ENCODE measurements at places on chromosomes 12 and 14.
A peak's percentile ranks its signal among the peaks of the same experiment; 100 is the strongest.

- H3K4me1 ChIP-seq = no peaks in the 10 kb centered on the region
- peak; percentile 37 for DNase-seq
- peak overlapping the region; percentile 57 for H3K4me3 ChIP-seq
- H3K27me3 ChIP-seq = no peaks in the 10 kb centered on the region
- no peaks in the 10 kb centered on the region for H3K36me3 ChIP-seq
Measured at GRCh38 chr12:22709292-22709691, 84.3 kb downstream of the ETNK1 start.

DNA sequence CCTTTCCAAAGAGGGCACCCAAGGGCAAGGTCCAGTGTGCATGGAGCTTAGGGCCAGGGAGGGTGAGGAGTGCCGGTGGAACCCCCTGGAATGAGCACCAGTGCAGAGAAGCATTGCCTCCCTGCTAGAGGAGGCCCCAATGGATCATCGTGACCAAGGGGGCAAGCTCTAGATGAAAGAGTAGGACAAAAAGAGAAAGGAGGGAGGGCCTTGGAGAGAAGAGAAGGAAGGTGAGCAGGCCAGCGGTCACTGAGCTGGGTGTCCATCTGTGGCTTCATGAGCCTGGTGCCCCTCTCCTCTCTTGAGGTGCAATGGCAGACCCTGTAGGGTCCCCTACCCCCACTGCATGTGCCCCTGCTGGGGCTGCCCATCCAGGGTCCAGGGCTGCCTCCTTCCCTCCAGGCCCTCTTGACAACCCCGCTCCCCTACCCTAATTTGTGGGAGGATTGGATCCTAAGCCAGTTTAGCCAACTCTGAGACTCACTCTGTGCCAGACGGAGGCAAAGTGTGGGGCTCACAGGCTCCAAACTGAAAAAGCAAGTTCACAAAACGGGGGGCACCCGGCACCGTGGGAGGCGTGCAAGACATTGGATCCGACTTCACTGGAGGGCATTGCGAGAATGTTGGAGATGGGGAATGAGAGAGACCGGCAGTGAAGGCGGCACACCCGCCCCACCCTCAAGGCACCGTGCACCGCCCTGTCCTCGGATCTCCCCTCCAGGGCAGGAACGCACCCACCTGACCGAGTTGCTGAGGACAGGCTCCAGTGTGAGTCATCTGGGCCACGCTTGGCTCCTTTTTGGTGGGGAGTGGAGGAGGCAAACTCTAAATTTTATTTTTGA is 207.5 kb downstream of the KIF26A start:
- no peaks in the 10 kb centered on the region for H3K4me1 ChIP-seq
- H3K27me3 ChIP-seq = no peaks in the 10 kb centered on the region
- no peaks in the 10 kb centered on the region for H3K36me3 ChIP-seq

GRCh38 chr14:22973217-22974032 is 8.9 kb downstream of the AJUBA start:
- H3K4me3 ChIP-seq = no peak overlapping the region
- DNase-seq = peak; percentile 80
- H3K27ac ChIP-seq = peak overlapping the region; percentile 34
- peaks cover 30% of the 10 kb centered on the region for H3K4me1 ChIP-seq
- H3K36me3 ChIP-seq = peaks cover 49% of the 10 kb centered on the region

DNA sequence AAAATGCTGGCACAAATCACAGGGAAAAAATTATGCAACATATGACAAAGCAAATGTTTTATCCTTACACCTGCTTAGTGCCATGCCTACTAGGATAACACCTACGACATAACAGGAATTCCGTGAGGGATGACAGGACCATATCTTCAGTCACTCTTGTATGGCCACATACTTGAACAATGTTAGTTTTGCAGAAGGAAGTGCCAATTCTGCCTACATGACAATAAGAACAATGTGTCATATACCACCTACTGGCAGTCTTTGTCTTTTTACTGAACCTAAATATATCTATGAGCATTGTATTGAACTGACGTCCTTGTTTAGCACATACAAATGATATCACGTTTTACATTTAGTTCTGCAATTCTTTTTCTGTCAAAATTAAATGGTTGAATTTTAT is 234.0 kb downstream of the ADAMTS20 start:
- no peaks in the 10 kb centered on the region for H3K4me1 ChIP-seq
- H3K27ac ChIP-seq = no peak overlapping the region
- no peaks in the 10 kb centered on the region for H3K27me3 ChIP-seq
- no peak overlapping the region for H3K4me3 ChIP-seq
- DNase-seq = no peak

DNA sequence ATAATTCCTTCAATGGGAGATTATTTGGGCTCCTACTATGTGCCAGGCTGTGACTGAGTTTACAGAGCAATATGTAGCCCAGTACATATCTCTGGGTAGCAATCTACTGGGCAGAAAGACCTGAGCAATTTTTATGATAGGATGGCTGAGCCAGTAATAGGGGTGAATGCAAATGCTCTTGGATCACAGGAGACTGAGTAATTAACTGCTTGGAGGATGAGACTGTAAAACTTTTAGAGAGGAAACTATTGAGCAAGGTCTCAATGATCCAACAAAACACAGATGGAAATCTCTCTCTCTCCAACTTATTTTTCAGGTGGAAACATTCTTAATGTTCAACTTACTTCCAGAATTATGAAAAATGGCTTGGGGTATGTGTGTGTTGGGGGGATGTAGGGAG is 402.2 kb downstream of the AEBP2 start:
- H3K36me3 ChIP-seq = no peaks in the 10 kb centered on the region
- H3K4me1 ChIP-seq = no peaks in the 10 kb centered on the region
- H3K4me3 ChIP-seq = peak overlapping the region; percentile 73
- peak; percentile 36 for DNase-seq

GRCh38 chr12:117280019-117280680 is 81.3 kb downstream of the NOS1 start:
- no peaks in the 10 kb centered on the region for H3K4me1 ChIP-seq
- H3K4me3 ChIP-seq = no peak overlapping the region
- DNase-seq = no peak
- H3K27me3 ChIP-seq = peaks cover 4% of the 10 kb centered on the region
- no peaks in the 10 kb centered on the region for H3K36me3 ChIP-seq
- H3K27ac ChIP-seq = no peak overlapping the region

DNA sequence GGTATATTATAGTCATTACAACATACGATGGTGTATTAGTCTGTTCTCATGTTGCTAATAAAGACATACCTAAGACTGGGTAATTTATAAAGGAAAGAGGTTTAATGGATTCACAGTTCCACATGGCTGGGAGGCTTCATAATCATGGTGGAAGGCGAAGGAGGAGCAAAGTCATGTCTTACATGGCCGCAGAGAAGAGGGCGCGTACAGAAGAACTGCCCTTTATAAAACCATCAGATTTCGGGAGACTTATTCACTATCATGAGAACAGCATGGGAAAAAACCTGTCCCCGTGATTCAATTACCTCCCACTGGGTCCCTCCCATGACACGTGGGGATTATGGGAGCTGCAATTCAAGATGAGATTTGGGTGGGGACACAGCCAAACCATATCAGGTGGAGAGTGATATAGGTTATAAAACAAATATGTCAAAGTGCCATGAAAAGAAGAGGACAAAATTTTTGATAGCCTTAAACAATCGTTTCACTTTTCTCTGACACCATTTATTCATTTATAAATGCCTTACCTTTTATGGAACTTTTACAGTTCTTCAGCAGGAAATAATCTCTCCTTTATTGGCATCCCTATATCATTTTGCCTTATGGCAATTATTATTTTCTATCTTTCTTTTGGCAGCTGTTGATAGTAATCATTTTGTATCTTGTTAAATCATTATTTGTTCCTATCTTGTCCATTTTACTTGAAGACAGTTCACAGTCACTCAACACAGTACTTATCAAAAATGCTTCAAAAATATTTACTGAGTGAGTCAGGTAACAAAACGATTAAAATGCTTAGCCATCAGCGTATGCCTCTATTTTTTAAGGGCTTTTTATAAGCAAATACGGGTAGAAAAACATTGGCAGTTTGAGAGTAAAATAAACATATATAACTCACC is 196.0 kb downstream of the RAD51B start:
- no peaks in the 10 kb centered on the region for H3K27me3 ChIP-seq
- no peak overlapping the region for H3K4me3 ChIP-seq
- H3K27ac ChIP-seq = no peak overlapping the region
- DNase-seq = no peak
- no peaks in the 10 kb centered on the region for H3K4me1 ChIP-seq

GRCh38 chr12:83036847-83037246 is 350.1 kb downstream of the TMTC2 start:
- H3K36me3 ChIP-seq = no peaks in the 10 kb centered on the region
- no peak for DNase-seq
- no peaks in the 10 kb centered on the region for H3K27me3 ChIP-seq

DNA sequence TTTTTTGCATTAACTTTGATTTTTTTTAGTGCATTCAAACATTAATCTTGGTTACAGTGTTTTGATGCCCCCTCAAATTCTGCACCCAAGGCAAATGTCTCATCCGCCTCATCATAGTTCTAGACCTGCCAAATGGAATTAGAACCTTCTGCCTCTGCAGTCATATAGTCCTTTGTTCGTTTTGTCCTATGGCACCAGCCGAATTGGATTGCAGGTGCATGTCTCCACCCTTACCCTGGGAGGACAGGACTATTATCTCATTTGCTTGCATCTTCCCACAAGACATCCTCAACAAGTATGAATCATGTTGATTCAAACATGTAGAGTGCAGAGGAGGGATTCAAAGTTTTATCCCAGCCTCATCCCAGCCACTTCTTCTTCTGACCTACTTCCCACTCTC is 579.1 kb downstream of the VRK1 start:
- H3K27ac ChIP-seq = no peak overlapping the region
- H3K4me1 ChIP-seq = no peaks in the 10 kb centered on the region
- H3K36me3 ChIP-seq = no peaks in the 10 kb centered on the region
- no peak overlapping the region for H3K4me3 ChIP-seq

DNA sequence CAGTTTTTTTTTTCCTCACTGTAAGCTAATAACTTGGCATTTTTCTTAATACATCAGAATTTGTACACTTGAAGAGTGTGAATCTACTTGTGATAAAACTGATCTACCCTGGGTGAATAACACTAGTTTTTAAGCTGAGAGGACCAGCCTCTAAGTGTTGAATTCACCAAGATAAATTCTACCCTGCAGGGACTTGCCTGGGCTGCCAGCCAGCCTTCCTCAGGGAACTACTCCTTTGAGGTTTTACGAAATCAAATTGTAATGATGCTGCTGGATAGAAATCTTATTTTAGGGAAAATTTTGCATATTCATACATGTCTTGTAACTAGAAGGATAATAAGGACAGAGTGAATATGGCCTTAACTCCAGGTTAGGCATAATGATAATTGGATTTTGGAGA is 1.9 kb downstream of the MED21 start:
- H3K27ac ChIP-seq = no peak overlapping the region
- DNase-seq = no peak
- peaks cover 5% of the 10 kb centered on the region for H3K4me1 ChIP-seq
- peaks cover 24% of the 10 kb centered on the region for H3K36me3 ChIP-seq
- H3K4me3 ChIP-seq = peak overlapping the region; percentile 96

All from mesenchymal stem cell (in vitro differentiated cells and primary cell).